Left renal cortex interstitium (tissue), 4 donors: ENCODE measurements at places on chromosomes 5 and 9.

- DNase-seq: no peak
Observed at GRCh38 chr5:61449804-61450492, 117.9 kb downstream of the ZSWIM6 start.

DNA sequence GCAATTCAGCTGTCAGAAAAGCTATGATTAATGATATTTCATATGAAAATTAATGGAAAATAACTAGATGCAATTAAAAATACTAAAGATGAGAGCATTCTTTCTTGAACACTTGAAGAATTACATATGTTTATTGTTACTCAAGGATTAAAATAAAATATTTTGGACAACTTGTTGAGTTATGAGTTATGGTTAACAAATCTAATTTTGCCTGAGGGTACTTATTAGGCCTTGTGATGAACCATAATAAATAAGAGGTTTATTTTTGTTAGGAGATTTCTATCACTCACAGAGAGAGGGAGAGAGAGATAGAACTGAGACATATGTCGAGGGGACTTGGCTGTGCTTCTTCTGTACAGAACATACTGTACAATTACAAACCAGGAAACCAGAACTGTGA lies 183.7 kb downstream of the ISL1 start:
- DNase-seq: no peak

DNA sequence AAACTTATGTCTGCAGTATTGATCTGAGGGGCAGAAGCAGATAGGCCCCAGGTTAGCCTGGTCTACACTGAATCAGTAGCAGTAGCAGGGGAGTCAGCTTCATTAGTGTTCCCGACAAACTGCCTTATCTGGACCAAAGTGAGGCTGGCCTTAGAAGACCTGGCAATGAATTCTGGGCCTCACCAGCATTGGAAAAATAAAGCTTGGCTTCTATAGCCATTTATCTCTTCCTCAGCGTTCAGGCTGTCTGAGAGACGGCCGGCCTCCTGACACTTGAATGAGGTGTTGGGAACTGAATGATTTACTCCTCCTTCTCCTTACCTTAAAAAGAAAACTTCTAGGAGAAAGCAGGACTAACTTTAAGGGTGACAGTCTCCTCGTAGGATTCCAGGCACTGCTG lies 141.8 kb upstream of the RUSC2 start:
- DNase-seq: no peak

- no peak for DNase-seq
Observed at GRCh38 chr5:103902893-103903292, 340.3 kb upstream of the NUDT12 start.

DNA sequence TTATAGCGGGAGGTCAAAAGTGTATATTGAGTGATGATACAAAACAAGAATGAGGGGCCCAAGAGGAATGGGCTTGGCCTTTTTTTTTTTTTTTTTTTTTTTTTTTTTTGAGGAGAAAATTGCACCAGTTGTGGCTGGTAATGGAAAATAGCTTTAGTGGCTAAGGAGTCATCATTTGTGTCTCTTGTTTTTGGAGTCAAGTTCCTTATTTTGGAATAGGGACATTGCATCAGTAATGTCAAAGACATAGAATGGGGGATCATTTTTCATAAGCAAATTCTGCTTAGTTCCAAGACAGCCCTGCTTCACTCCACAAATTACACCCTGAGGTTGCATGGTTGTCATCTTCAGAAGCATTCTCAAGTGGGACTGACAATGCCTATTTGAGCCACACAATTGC lies 137.4 kb downstream of the STK32A start:
- no peak for DNase-seq
